Peyer's patch (tissue), 4 donors: ENCODE measurements at places on chromosomes 2 and 18.

DNA sequence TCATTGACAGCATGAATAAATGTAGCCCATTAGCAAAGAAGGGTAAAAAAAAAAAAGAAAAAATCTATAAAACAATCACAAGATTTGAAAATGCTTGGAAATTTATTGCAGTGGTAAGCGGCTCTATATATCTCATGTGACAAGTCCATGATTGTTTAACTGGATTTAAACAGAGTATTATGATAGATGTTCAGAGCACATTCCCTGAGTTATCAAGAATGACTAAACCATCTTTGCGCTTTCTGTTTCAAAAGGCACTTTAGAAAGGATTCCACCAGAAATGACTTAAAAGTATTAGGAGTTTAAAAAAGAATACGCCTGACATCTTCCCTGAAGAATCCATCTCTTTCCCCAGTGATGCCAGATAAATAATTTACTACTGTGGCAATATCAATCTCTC is 409.5 kb upstream of the UBE2E3 start:
- H3K27me3 ChIP-seq, result no peaks in the 10 kb centered on the region
- no peak overlapping the region for H3K4me3 ChIP-seq
- no peaks in the 10 kb centered on the region for H3K4me1 ChIP-seq
- H3K27ac ChIP-seq, result no peak overlapping the region
- no peaks in the 10 kb centered on the region for H3K36me3 ChIP-seq
- no peak for DNase-seq

GRCh38 chr18:56298935-56299334 is 339.5 kb downstream of the TXNL1 start:
- no peak overlapping the region for H3K27ac ChIP-seq
- H3K4me1 ChIP-seq, result no peaks in the 10 kb centered on the region
- no peaks in the 10 kb centered on the region for H3K27me3 ChIP-seq
- no peak overlapping the region for H3K4me3 ChIP-seq
- no peaks in the 10 kb centered on the region for H3K36me3 ChIP-seq
- no peak for DNase-seq

- no peak overlapping the region for H3K4me3 ChIP-seq
- no peaks in the 10 kb centered on the region for H3K27me3 ChIP-seq
- H3K4me1 ChIP-seq, result no peaks in the 10 kb centered on the region
- DNase-seq, result no peak
- H3K27ac ChIP-seq, result no peak overlapping the region
- no peaks in the 10 kb centered on the region for H3K36me3 ChIP-seq
These were observed 31.3 kb downstream of the TMEM177 start for GRCh38 chr2:119710281-119710680.

GRCh38 chr2:63791387-63791786 is 50.3 kb upstream of the UGP2 start:
- no peak for DNase-seq
- H3K4me3 ChIP-seq, result no peak overlapping the region
- H3K4me1 ChIP-seq, result no peaks in the 10 kb centered on the region
- H3K36me3 ChIP-seq, result no peaks in the 10 kb centered on the region

DNA sequence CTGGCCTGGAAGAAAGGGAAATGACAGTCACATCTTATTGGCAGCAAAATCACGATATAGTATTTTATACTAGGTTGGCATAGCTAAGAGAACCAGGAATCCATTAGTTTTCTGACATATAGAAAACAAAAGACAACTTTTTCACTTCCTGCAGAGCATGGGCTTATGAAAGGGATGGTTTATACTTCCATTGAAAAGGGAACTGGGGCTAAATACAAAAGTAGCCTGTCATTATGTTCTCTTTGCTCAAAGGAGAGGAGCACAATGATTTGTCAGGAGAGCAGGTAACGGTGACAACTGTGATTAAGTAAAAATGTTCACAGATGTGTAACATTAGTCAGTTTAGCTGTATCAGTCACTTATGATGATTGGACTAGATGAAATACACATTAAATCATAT is 46.4 kb downstream of the SLC25A12 start:
- DNase-seq, result no peak
- no peak overlapping the region for H3K27ac ChIP-seq
- H3K4me1 ChIP-seq, result no peaks in the 10 kb centered on the region
- no peaks in the 10 kb centered on the region for H3K27me3 ChIP-seq
- no peak overlapping the region for H3K4me3 ChIP-seq

DNA sequence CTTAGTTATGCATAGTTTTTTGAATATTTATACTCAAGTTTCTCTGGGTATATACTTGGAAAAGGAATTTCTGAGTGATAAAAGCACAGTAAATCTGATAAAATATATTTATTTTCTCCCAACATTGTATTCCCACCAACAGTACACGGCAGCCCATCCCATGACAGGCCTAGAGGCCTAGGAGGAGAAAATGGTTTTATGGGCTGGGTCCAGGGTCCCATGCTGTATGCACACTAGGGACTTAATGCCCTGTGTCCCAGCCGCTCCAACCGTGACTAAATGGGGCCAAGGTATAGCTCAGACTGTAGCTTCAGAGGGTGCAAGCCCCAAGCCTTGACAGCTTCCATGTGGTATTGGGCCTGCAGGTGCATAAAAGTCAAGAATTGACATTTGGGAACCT is 1007.7 kb downstream of the DSC3 start:
- H3K36me3 ChIP-seq, result no peaks in the 10 kb centered on the region
- no peak overlapping the region for H3K27ac ChIP-seq
- no peak overlapping the region for H3K4me3 ChIP-seq
- H3K4me1 ChIP-seq, result no peaks in the 10 kb centered on the region
- DNase-seq, result no peak
- no peaks in the 10 kb centered on the region for H3K27me3 ChIP-seq

GRCh38 chr2:10245661-10246060 is 57.0 kb upstream of the HPCAL1 start:
- no peak overlapping the region for H3K27ac ChIP-seq
- H3K4me1 ChIP-seq, result no peaks in the 10 kb centered on the region
- no peaks in the 10 kb centered on the region for H3K27me3 ChIP-seq
- no peak for DNase-seq

GRCh38 chr2:6448893-6449292 is 416.8 kb downstream of the CMPK2 start:
- no peak overlapping the region for H3K4me3 ChIP-seq
- no peaks in the 10 kb centered on the region for H3K36me3 ChIP-seq
- H3K27me3 ChIP-seq, result no peaks in the 10 kb centered on the region
- no peaks in the 10 kb centered on the region for H3K4me1 ChIP-seq

GRCh38 chr18:987325-988186 is 82.9 kb downstream of the ADCYAP1 start:
- no peaks in the 10 kb centered on the region for H3K36me3 ChIP-seq
- no peaks in the 10 kb centered on the region for H3K27me3 ChIP-seq
- no peak overlapping the region for H3K27ac ChIP-seq
- H3K4me3 ChIP-seq, result no peak overlapping the region
- H3K4me1 ChIP-seq, result no peaks in the 10 kb centered on the region

DNA sequence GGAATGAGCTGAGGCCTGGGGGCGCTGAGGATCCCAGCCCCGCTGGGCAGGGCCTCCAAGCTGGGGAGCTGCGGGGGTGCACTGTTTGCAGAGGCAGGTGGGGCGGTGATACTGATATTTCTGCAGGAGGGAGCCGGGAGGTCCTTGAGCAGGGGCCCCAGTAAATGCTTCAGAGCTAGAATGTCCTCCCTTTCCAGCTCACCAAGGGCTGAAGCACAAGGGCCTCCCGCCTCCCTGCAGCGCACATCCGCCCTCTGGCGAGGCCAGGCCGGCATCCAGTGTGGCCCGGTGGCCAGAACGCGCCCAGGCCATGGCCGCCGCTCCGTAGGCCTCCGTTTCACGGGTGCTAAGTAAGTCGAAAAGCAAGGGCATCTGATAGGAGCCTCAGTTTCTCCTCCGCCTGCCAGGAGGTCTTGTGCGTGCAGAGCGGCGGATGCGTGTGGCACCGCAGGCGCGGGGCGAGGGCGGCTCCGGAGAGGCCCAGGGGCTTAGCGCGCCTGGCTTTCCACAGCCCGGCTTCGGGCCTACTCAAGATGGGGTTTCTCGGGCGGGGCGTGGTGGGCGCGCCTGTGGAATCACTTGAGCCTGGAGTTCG is 29.5 kb upstream of the CHMP1B start:
- no peaks in the 10 kb centered on the region for H3K36me3 ChIP-seq
- H3K4me3 ChIP-seq, result no peak overlapping the region
- no peak overlapping the region for H3K27ac ChIP-seq
- DNase-seq, result no peak
- H3K4me1 ChIP-seq, result no peaks in the 10 kb centered on the region

DNA sequence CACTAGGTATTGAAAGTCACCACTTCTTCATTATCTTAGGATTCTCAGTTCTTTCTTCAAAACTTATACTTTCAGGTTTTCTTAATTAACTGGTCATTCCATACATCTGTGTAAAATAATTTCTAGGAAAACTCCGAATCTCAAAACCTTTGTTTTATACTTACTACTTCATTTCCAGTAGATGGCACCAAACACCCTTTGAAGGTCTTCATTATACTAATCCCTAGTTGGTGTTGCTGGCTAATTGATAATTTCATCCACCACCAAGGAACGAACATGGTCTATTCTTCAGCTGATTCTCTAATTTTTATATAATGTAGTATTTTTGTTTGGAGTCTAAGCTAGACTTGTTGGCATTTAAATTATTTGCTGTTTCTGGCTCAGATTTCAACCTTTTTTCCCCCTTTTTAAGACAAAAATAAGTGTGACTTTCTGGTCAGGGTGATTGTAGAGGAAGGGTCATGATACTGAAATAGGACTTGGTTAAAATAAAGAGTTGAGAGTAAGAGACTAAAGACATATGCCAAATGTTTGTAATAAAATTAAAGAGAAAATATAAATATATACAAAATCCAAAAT is 2.8 kb upstream of the MXD1 start:
- no peak for DNase-seq
- H3K4me3 ChIP-seq, result no peak overlapping the region
- H3K27ac ChIP-seq, result no peak overlapping the region
- H3K36me3 ChIP-seq, result no peaks in the 10 kb centered on the region
- H3K27me3 ChIP-seq, result no peaks in the 10 kb centered on the region

DNA sequence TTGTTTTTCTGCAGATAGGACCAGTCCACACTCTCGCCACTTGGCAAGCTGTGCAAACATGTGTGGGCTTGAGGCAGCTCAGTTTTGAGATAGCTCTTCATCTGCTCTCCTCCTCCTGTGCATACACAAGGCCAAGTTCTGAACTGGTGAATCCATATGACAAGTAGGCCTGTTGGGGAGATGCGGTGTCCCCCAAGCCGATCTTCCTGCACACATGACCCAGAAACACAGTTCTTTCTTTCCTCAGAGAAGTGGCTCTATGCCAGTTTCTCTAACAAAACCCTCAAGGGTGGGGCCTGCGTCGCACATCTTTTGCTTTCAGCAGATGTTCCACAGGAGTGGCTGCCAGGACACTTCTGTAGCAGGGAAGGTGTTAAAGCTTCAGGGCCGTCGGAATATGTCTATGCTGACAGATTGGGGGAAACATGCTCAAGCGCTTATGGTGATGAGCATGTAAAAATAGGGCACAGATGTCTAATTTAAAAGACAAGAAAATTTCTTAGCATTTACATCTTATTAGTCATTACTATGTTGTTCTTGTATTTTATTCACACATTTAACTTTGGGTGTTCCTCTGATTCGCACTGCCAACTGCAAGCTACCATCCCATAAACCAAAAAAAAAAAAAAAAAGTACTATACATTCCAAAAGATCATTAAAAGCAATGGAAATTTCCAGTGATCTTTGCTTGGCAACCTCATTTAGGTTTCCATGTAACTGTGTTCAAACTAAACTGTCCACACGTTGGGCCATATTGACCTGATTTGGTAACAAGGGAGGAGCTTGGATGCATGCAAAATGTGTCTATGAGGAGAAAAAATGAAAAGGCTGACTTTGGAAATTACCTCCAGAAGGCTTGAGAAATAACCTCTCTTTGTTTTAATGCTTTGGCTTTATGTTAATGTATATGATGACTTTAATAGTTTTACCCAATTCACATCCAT is 1055.5 kb upstream of the KLHL29 start:
- no peaks in the 10 kb centered on the region for H3K27me3 ChIP-seq
- no peak overlapping the region for H3K27ac ChIP-seq
- DNase-seq, result no peak
- H3K4me3 ChIP-seq, result no peak overlapping the region
- no peaks in the 10 kb centered on the region for H3K36me3 ChIP-seq

- DNase-seq, result no peak
- no peaks in the 10 kb centered on the region for H3K36me3 ChIP-seq
These were observed 469.3 kb upstream of the MEX3C start for GRCh38 chr18:51666763-51667191.

DNA sequence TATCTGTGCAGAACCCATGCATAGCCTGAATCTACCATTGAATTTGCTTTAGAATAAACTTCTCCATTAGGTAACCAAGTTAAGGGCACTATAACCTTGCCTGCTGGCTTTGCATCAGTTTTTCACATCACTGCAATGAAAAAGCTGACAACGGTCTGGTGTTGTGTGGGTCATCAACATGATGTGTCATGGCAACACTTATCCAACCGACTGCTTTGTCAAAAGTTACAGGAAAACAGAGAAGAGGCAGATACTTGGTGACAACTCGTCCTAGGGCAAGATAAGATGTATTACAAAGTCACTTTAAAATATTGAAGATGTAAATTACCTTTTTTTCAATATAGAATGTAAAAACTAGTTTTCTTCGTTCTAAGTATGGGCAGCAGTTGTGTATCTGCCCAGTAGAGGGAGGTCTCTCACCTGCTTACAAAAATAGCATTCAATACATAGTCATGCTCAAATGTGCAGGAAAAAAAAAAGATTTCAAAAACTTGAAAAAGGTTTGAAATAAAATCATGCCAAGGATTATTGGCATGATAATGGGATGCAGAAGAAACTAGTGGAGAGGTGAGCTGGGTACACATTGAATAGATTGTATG is 96.3 kb downstream of the EVA1A start:
- H3K4me1 ChIP-seq, result no peaks in the 10 kb centered on the region
- H3K4me3 ChIP-seq, result no peak overlapping the region
- DNase-seq, result no peak
- H3K27me3 ChIP-seq, result no peaks in the 10 kb centered on the region

- no peak for DNase-seq
- no peaks in the 10 kb centered on the region for H3K4me1 ChIP-seq
- no peak overlapping the region for H3K27ac ChIP-seq
These were observed 11.6 kb downstream of the GPD2 start for GRCh38 chr2:156447761-156448160.

- H3K36me3 ChIP-seq, result no peaks in the 10 kb centered on the region
- no peak for DNase-seq
- no peak overlapping the region for H3K27ac ChIP-seq
- H3K4me1 ChIP-seq, result no peaks in the 10 kb centered on the region
These were observed 70.7 kb downstream of the NABP1 start for GRCh38 chr2:191748528-191749180.

GRCh38 chr2:133680343-133681049 is 112.2 kb upstream of the NCKAP5 start:
- H3K27me3 ChIP-seq, result no peaks in the 10 kb centered on the region
- H3K4me1 ChIP-seq, result no peaks in the 10 kb centered on the region
- DNase-seq, result no peak
- H3K27ac ChIP-seq, result no peak overlapping the region
- H3K36me3 ChIP-seq, result no peaks in the 10 kb centered on the region
- H3K4me3 ChIP-seq, result no peak overlapping the region
